NCI-H2081 (cell line): ENCODE measurements at places on chromosomes 2 and 18.
A peak's percentile ranks its signal among the peaks of the same experiment; 100 is the strongest.

- peak; percentile 73 for DNase-seq
Observed at GRCh38 chr2:216632952-216633615, at the start of gene IGFBP2. Gene IGFBP2 (plus strand): TSS chr2:216633420. CDS start chr2:216633524, 104 bp downstream.

GRCh38 chr2:152559008-152559407 is 158.3 kb downstream of the PRPF40A start:
- DNase-seq: no peak

- no peak for DNase-seq
Observed at GRCh38 chr2:96967436-96967835, 18.9 kb downstream of the FAM178B start.

GRCh38 chr2:68237976-68238580 is 14.3 kb downstream of the PPP3R1 start:
- no peak for DNase-seq

DNA sequence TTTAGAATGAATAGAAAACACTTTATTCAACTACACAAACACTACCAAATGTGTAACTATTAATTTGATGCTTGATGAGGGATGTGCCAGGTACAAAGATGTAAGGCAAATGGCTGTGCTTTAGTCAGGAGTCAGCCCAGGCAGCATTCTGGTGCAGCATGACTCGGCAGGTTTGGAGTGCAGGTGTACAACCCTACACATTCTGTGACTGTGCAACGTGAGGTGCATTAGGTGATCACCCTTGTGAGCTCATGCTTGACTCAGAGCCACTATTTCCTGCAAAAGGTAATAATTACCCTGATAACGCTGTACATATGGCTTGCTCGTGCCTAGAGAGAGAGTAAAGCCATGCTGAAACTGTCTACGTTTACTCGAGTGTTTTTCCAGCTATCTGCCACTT is 288.7 kb upstream of the DSEL start:
- DNase-seq: no peak

DNA sequence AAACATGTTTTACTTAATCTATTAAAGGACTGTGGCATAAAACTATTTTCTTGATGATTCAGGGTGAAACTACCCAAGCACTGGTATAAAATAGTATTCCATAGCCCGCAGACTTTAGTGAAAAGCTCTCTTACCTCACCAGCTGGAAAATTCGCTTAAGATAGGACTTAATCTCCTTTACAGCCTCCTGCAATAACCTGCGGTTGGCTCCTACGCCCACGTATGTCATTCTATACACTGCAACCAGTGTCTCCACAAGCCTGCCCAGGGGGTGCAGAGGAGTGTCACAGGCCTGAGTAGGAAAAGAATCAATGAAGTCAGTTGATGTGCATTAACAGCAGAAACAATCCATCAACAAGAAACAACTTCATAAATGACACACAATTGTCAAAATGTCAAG is 11.3 kb upstream of the MPP4 start:
- no peak for DNase-seq

GRCh38 chr2:144405321-144405720 is 114.6 kb downstream of the ZEB2 start:
- DNase-seq: no peak

DNA sequence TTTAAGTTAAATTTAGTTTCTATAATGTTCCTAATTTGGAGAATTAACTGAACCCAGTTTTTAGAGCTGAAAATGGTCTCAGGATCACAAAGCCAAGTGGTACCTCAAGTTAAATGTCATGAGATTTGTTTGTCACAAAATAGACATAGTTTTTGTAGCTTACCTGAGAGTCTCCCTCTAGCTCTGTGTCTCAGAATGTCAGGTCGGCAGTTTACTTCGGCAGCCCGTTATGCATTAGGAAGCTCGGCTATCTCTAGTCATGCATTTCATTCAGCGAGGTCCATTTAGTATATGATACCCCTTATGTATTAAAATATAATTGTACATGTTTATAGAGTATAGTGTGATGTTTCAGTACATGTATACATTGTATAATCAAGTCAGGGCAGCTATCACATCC is 155.6 kb downstream of the EML6 start:
- no peak for DNase-seq

- no peak for DNase-seq
Observed at GRCh38 chr2:120430957-120431356, 85.0 kb downstream of the INHBB start.

- no peak for DNase-seq
Observed at GRCh38 chr2:144833075-144833637, 313.2 kb upstream of the ZEB2 start.

- no peak for DNase-seq
Observed at GRCh38 chr2:55721596-55722215, 28.1 kb upstream of the PNPT1 start.

GRCh38 chr2:216349366-216349765 is 22.9 kb downstream of the MARCHF4 start:
- DNase-seq: peak; percentile 19

- no peak for DNase-seq
Observed at GRCh38 chr2:121778741-121779487, 23.5 kb downstream of the TSN start.
